ENCODE measurements at places on chromosomes 16 and 17.

GRCh38 chr17:29617481-29618271, 5.0 kb downstream of the CORO6 start:
- peak; percentile 79 for DNase-seq

DNA sequence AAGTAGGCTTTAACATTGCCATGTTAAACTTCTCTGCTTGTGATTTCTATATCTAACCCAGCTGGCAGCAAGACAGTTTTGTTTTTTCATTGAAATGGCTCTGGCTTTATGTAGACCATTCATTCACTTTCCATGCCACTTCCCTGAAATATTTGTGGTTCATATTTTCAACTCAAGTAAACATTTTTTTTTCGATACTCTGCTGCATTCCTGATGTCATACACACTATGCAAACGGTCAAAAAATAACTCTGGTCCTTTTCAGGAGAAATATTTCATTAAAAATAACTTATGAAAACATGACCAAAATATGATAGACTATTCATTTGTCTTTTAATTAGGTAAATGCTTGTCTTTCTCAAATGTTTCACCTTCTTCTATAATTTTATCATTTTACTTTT, 116.3 kb downstream of the USP22 start:
- no peak for DNase-seq

GRCh38 chr16:1469693-1470201, 5.1 kb downstream of the CLCN7 start:
- no peak for DNase-seq

GRCh38 chr16:66459878-66460277, 32.8 kb downstream of the BEAN1 start:
- DNase-seq, result no peak

- no peak for DNase-seq
These were observed 76.0 kb downstream of the N4BP1 start for GRCh38 chr16:48533931-48534330.

- no peak for DNase-seq
These were observed 74.7 kb downstream of the CDH13 start for GRCh38 chr16:82701442-82701955.

All from activated T-cell treated with anti-CD3 and anti-CD28 coated beads for 1 hour (primary cell).